ENCODE measurements at places on chromosomes 11 and 22. TPM values are rescaled to one million over a fixed set of nuclear protein-coding genes. Genes with fewer than 3 reads are reported as not detected.

RIBC2 gene
- 2.1 TPM for total RNA-seq

DNA sequence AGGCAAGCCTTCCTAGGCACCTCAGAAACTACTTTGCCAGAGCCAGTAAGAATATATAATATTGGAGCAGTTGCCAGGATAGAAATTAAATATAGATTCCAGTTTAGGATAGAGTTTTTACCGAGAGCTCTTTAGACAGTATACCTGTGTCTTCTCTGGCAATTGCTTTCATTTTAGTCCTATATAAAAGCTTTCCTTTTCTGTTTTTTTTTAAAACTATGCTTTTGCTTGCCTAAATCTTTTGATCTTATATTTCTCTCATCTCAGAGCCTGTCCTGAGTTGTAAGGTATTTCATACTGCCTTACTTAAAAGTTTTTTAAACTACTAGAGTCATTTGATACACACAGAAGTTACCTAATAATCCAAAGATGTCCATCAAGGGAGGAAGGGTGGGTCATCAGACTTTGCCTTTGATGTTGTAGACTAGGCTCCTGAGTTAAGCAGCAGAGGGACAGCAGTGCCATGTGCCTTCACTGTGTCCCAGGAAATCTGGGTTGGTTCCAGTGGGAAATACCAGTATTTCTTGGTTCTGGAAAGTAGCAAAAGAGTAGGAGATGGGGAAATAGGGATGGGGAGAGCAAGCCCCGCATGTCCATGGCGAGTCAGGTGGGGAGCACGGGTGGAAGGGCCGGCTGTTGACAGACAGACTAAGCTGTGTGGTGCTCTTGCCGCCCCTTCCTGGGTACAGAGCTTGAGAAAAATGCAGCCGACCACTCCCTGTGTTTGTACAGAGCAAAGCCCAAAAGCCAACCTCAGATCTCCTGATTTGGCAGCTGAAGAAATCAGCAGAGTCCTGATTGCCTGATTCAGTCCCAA is 11.2 kb downstream of the MCAM start:
- DNase-seq, result no peak

DNA sequence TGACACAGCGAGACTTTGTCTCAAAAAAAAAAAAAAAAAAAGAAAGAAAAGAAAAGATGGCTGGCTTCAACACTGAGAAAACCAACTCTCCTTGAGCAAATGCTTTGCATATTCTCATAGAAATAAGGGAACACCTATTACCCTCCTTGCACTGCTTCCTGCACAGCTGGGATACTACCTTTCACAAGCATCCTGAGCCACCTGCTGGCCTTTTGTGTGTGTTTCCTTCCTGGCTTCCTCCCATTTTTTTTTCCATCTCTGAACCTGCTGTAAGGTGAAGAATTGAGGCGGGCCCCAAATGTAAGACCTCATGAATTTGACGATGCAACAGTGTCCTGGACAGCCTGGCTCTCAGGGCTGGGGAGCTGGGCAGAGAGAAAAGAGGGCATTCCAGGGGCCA is 1.9 kb upstream of the RFPL3 start:
- no peak for DNase-seq

GRCh38 chr11:81071606-81072005 is 1630.8 kb upstream of the TENM4 start:
- no peak for DNase-seq

CSF2RB gene
- total RNA-seq, result 8.6 TPM

- DNase-seq, result no peak
Measured at GRCh38 chr11:30346068-30346688, 23.3 kb downstream of the ARL14EP start.

- no peak for DNase-seq
Measured at GRCh38 chr22:39133871-39134270, 18.6 kb downstream of the CBX7 start.

TRMT2A gene
- 81.8 TPM for total RNA-seq

SLC5A4 gene
- 2.1 TPM for total RNA-seq

DNA sequence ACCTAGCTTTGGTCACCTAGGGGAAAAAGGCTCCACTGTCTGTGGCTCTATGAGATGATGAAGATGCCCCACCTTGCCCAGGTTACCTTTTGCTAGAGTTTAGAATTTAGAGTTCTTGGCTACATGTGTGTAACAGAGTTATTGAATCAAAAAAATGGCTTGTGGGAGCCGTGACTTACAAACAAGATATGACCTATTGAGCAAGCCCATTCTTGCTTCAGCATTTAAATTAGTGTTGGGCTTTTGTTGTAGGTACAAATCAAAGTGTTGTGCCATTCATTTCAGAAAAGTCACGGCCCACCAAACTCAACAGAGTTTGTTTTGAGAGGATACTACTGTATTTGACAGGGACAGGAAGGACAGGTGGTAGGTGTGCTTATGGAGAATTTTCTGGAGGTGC is 768.8 kb downstream of the NTM start:
- no peak for DNase-seq

FIBIN gene
- total RNA-seq, result 6.1 TPM

- DNase-seq, result no peak
Measured at GRCh38 chr11:60996381-60997138, 25.1 kb downstream of the CD6 start.
